ENCODE measurements at places on chromosomes 6 and 20.

DNA sequence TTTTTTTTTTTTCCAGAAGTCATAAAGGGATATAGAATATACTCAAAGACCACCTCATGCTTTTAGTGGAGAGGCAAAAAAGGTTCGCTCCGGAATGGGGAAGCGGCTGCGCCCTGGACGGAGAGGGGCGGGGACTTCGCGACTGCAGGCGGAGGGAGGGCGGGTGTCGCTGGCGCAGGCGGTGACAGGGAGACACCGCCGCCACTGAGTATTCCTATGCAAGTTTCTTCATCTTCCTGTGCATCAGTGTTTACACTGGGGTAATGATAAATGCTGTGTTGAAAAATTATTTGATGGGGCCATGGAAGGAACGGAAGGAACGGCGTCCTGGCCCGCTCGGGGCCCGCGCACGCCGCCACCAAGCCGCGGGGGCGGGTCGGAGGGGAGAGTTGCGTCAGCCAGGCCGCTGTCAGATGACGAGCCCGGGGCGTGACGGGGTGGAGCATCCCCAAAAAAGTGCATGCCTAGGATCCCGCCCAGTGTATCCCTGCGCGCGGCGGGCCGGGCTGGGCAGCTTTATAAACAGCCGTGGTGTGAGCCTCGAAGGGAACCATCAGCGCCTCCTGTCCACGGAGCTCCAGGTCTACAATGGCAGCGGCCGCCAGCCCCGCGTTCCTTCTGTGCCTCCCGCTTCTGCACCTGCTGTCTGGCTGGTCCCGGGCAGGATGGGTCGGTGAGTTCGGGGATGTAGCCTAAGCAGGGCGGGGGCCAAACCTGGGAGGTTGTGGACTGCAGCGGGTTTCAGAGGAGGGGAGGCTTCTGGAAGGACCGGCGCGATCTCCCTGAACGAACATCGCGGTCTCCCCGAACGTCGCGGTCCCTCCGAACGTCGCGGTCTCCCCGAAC lies at the start of gene ULBP1:
ULBP1 (plus strand) TSS at position 482 of the 846 bp plus-strand sequence; CDS start at position 589, 107 bp downstream.
- DNase-seq, result peak; percentile 83

GRCh38 chr6:7108964-7109836 lies 1.4 kb downstream of the RREB1 start:
- DNase-seq, result no peak

DNA sequence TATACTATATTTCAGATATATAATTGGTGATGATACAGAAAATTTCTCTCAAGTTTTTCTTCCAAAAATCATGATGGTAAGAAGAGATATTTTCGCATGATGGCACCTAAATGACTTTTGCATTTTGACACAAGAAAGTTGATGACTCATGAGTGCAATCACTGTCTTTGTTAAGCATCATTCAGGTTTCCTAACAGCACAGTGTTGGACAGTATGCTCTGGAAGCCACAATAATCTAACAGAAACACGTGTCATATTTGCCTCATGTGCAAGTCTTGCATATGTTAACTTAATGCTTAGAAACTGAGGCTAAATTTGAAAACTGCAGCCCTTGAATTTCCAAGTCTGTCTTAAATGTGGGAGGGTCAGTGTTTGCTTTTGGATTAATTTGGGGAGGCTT lies 533.5 kb downstream of the LMBRD1 start:
- DNase-seq, result no peak

DNA sequence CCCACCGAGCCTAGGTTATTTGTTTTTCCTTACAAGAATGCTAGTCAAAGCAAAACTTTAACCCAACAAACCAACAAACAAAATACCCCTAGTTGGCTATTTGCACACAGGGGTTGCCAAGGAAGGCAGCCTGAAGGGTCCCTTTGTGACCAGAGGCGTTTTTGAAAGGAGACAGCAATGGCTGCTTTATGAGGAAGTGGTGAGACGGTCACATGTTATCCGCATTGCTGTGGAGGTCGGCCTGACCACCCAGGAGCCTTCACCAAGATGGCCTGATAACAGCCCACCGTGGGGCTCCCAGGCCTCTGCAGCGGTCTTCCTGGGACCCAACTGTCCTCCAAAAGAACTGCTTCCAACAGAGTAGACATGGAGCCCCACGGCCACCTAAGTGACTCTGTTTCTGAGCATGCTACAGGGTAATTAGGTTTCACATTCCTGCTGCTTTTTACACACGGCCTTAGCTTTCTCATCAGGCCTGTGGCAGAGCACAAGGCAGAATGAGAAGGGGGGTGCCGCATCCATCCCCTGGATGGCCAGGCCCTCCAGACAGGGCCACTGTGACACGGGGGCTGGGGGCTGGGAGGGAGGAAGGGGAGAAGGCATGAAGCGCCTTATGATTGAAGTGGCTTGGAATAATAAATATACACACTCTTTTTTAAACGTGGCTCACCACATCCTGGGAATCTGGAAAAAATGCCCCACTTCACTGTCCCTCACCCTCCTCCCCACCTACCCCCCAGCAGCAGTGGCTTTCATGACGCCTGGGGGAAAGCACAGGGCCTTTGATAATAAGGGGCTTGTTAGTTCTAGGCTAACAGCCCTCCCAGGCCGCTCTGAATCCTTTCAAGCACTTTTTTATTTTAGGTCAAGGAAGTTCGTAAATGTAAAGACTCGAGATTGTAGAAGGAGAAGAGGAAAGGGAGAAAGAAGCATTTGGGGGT lies 86.0 kb downstream of the CLIC5 start:
- DNase-seq, result no peak

DNA sequence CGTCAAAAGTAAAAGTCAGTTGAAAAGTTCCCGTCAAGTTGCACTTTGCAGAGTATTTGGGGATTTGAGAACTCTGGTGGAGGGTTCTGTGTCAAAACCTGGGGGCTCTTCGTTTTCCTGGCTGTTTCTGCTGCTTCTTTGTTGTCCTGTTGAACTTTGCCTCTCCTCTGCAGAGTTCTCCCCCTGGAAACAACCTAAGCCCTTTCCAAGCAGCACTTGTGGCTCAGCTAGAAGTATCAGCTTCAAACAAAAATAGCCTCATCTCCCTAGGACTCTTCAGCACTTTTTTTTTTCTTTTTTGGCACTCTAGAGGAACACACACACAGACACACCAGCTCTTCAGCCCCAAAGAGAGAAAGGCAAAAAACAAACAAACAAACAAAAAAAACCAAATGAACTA lies at the start of gene TRDN:
TRDN (minus strand) TSS at position 169 of the 400 bp plus-strand sequence. CDS start 175 bp downstream, outside the sequence.
- DNase-seq, result no peak

DNA sequence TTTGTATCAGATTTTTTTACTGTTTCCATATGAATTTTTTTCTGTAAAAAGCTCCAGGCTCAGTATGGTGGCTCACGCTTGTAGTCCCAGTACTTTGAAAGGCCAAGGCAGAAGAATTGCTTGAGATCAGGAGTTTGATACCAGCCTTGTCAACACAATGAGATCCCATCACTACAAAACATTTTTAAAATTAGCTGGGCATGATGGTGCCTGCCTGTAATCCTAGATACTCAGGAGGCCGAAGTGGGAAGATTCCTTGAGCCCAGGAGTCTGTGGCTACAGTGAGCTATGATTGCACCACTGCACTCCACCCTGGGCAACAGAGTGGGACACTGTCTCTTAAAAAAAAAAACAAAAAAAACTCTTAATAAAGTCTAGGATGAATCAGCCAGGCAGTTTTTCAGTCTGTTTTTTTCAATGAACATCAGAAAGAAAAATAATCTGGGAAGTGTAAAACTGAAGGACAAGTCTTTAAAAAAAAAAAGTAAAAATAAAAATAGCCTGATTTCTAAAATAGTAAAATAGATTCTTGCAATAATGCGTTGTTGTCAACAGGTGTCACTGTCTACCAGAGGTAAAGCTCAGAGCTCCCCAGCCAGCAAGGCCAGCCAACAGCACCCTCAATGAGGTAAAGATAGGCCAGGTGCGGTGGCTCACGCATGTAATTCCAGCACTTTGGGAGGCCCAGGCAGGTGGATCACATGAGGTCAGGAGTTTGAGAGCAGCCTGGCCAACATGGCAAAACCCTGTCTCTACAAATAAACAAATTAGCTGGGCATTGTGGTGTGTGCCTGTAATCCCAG lies 9.3 kb upstream of the ATG5 start:
- peak; percentile 58 for DNase-seq

DNA sequence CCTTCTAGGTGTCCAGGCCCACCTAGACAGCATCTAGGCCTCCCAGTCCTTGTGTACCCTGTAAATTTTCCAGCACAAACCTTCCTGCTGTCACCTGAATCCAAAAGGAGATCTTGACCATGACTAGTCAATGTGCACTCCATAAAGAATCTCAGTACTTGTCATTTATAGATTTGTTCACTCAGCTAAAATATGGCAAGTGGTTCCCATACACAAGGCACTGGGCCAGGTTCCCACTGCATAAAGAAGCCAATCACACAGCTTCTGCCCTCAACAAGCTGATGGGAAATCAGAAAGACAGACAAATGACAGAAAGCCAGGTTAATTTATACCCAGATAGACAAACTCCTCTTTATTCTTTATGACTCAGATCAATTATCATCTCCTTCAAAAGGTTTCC lies 526.8 kb downstream of the CD83 start:
- no peak for DNase-seq

DNA sequence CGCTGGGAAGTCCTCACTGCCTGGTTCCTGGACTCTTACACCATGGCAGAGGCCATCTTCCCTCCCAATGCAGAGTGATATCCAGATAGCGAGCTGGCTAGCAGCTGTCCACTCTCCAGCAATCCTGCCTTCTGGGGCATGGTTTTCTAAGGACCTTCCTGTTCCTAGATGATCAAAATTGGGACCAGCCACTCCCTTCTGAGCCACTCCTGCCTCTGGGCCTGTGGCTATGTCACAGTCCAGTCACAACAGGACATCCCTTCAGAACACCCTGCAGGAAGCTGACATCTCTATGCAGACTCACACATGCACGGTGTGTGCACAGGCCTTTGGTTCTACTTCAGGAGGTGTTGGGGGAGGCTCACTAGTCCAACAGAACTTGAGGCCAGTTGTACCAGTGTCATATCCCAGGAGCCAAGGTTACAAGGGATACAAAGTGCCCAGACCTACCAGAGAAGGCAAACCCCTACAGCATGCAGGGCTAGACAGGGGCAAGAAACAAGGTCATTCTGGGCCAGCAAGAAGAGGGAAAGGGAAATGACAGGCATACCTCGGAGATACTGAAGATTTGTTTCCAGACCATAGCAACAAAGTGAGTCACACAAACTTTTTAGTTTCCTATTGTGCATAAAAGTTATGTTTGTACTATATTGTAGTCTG lies 2.7 kb upstream of the MCCD1 start:
- no peak for DNase-seq

GRCh38 chr20:60137657-60138245 lies 179.5 kb downstream of the CDH26 start:
- peak; percentile 73 for DNase-seq

GRCh38 chr6:25403150-25403549 lies 124.0 kb downstream of the CARMIL1 start:
- no peak for DNase-seq

GRCh38 chr6:152170313-152170701 lies 362.8 kb downstream of the ESR1 start:
- no peak for DNase-seq

DNA sequence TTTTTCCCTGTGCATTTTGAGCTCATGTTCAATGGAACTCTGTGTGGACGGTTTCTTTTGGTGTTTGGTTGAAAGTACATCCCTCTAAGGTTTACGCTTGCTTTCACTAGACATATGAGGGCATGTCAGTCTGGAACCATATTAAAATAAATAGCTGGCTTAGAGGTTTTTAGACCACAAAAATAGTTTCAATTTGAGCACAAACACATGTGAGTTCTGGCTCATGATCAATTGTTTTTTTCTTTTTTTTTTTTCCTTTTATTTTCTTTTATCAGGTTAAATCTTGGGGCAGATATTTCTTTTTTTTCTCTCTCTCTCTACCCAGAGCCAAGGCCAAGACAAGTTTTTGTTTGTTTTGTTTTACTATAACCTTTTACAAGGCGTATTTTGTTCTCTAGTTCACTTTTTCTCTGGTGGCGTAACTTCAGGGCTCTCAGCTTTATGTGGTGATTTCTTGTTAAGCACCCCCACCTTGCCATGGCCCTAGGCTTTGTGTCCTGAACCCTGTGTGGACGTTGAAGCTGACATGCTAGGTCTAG lies 92.9 kb downstream of the SHLD1 start:
- DNase-seq, result no peak

GRCh38 chr20:7323957-7324356 lies 556.5 kb downstream of the BMP2 start:
- no peak for DNase-seq

- peak; percentile 49 for DNase-seq
Observed at GRCh38 chr6:11618533-11618932, 81.0 kb downstream of the TMEM170B start.

GRCh38 chr6:99032396-99032795 lies 84.7 kb upstream of the FBXL4 start:
- DNase-seq, result no peak

GRCh38 chr6:50187351-50187921 lies 137.7 kb upstream of the DEFB112 start:
- DNase-seq, result no peak

DNA sequence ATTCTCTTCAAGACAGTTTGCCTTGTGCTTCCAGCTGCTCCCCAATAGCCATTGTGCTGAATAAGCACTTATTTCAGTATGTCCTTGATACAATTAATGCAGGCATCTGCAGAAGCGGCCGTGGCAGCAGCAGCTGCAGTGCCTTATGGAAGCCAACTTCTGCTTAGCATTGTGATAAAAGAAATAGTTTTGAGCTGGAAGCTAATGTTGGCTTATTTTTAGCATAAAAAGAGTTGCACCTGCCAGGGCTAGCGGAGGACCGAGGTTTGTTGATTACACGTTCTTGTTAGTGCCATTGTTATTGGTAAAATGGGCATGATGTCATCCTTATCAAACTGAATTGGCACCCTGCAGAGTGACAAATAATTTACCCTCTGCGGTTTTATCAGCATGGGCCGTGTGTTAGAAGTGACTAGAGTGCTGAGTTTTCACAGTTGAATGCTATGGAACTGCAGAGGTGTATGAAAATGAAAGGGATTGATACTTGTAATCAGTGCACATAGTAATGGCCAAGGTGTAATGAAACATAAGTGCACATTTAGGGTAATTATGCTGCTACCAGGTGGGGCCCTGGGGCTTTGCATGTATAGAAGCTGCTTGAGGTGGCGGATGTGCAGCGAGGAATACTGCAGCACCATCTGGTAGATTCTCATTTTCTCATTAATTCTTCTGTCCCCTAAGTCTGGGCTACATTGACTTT lies 334.3 kb downstream of the CDKAL1 start:
- DNase-seq, result no peak

DNA sequence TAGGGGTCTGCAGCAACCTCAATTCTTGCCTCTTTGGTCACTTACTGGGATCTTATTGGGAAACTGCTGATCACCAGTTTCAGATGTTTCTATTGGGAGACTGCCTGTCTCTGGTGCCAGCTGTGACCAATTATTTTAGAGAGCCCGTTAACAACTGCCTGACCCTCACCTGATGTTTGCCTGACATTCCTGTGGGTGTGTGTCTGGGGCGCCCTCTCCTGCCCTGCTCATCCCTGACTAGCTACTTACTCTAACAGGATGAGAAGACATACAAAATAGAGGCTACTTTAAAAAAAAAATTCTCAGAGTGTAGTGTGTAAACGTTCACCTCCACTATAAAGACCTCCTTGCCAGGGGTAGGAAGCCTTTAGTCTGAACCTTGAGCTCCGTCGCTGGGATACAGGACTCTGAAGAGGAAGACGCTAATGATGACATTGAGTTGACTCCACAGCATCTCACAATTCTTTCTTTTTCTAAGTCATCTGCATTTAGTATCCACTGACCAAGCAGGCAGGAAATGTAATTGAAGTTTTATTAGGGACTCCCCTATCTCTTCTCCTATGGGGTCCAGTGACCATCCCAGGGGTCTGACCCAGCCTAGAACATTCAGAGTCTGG lies 54.6 kb upstream of the DDR1 start:
- DNase-seq, result no peak

- DNase-seq, result no peak
Observed at GRCh38 chr20:19718880-19719279, 39.2 kb upstream of the RIN2 start.

Measured in SW 1271 (cell line).